Small intestine (tissue), 16 donors: ENCODE measurements at places on chromosomes 16 and 17. TPM values are rescaled to one million over a fixed set of nuclear protein-coding genes. Genes with fewer than 3 reads are reported as not detected.

Gene LRRC37A
- 5.9 TPM for polyA plus RNA-seq

Gene CPHXL2
- polyA plus RNA-seq: not detected

Gene SIAH1
- polyA plus RNA-seq: 20.0 TPM

Gene SLC47A2
- 1.1 TPM for polyA plus RNA-seq

Gene TMEM132E
- polyA plus RNA-seq: 9.2 TPM

Gene FNDC8
- not detected for polyA plus RNA-seq

Gene C17orf58
- 9.4 TPM for polyA plus RNA-seq

Gene KRT40
- 0.10 TPM for polyA plus RNA-seq

Gene CSH1
- 0.16 TPM for polyA plus RNA-seq

Gene FA2H
- 17.8 TPM for polyA plus RNA-seq
